ENCODE measurements at places on chromosomes 13 and 19. TPM values are rescaled to one million over a fixed set of nuclear protein-coding genes. Genes with fewer than 3 reads are reported as not detected.

GRCh38 chr13:98741741-98742435, 10.6 kb downstream of the SLC15A1 start:
- DNase-seq, result no peak

DNA sequence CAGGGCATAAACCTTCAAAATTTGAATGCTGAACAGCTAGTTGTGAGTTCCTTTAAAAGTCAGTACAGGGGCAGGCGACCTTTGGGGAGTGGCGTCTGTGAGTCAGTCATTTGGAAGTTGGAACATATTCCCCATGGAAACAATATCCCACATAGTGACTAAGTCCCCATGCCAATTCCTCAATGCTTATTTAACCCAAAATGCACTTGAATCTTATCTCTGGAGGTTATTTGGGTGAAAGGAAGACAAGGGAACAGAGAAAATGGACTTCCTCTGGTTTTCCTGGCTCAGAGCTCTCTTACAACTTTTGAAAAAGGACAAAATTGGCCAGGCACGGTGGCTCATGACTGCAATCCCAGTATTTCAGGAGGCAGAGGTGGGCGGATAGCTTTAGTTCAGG, 479.2 kb upstream of the NBEA start:
- peak; percentile 43 for DNase-seq

- peak; percentile 73 for DNase-seq
These were observed 25.2 kb upstream of the IGSF23 start for GRCh38 chr19:44587963-44588770.

DNA sequence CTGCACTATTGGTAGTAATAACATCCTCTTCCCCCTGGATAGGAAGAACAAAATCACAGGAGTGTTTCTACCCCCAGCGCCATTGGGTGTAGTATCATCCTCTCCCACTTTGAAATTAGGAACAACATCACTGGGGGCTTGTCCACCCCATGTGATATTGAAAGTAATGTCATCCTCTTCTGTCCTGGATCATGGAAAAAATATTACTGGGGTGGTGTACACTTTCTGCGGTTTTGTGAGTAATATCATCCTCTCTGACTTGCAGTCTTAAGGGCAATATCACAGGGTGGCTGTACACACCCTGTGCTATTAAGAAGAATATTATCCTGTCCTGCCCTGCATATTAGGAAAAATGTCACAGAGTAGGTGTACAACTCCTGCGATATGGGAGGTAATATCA, 4.9 kb upstream of the RGCC start:
- no peak for DNase-seq

- peak; percentile 31 for DNase-seq
These were observed 25.5 kb downstream of the AP2S1 start for GRCh38 chr19:46824890-46825730.

DNA sequence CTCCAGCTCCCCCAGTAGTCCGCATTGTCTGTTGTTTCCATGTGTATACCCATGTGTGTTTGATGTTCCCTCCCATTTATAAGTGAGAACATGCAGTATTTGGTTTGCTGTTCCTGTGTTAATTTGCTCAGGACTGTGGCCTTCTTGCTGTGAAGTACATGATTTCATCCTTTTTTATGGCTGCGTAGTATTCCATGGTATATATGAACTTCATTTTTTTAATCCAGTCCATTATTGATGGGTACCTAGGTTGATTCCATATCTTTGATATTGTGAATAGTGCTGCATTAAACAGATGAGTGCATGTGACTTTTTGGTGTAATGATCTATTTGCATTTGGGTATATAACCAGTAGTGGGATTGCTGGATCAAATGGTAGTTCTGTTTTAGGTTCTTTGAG, 175.2 kb downstream of the PDS5B start:
- no peak for DNase-seq

GRCh38 chr19:33763633-33764371, 32.9 kb upstream of the KCTD15 start:
- no peak for DNase-seq

DNA sequence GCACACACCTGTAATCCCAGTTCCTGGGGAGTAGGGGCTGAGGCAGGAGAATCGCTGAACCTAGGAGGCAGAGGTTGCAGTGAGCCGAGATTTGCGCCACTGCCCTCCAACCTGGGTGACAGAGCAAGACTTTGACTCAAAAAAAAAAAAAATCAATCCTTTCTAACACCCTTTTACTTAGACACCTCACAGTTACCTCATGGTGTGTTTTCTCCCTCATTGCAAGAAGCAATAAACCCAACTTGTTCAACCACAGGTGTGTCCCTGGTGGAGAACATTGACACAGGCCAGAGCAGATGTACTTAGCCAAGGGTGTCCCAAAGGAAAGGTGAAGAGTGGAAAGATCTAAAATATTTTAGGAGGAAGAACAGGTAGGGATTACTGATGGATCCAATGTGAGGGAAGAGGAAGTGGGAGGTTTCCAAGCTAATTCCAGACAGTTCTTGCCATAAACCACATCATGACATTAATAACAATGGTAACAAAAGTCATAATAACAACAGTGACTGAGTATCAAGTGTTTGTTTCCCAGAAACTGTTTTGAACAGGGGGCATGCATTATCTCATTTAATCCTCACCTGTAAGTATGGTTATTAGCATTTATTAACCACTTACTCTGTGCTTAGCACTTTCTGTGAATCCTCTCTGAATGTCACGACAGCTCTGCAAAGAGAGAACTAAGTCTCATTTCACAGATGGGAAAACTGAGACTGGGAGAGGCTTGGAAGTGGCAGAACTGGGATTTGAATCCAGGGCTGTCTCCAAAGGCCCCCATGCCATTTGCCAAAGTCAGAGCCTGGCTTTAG, 3.1 kb upstream of the LYPD3 start:
- DNase-seq, result no peak

GRCh38 chr19:45469945-45470761, 2.4 kb downstream of the FOSB start:
- DNase-seq, result no peak

DNA sequence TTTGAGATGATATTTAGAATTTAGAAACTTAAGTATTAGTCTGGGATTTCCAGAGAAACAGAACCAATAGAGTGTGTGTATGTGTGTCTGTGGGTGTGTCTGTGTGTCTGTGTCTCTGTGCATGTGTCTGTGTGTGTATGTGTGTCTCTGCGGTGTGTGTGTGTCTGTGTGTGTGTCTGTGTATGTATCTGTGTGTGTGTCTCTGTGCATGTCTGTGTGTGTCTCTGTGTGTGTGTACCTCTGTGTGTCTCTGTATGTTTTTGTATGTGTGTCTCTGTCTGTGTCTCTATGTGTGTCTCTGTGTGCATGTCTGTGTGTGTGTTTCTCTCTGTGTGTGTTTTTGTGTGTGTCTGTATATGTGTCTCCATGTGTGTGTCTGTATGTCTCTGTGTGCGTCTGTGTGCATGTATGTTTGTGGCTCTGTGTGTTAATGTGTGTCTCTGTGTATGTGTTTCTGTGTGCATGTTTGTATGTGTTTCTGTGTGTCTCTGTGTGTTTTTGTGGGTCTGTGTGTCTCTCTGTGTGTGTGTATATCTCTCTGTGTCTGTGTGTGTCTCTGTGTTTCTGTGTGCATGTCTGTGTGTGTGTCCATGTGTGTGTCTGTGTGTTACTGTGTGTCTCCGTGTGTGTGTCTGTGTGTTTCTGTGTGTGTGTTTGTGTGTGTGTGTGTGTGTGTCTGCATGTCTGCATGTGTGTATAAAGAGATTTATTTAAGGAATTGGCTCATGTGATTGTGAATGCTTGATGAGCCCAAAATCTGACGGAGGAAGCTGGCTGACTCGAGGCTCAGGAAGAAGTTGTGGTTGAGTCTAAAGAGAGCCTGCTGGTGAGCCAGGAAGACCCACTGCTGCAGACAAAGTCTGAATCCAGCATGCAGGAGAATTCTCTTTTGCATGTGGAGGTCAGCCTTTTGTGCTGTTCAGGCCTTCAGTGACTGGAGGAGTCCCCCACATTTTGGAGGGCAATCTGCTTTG, 22.2 kb downstream of the GPR42 start:
- no peak for DNase-seq

GPC5 gene
- 0.34 TPM for total RNA-seq

MRPL57 gene
- total RNA-seq, result 25.9 TPM

FLT3 gene
- not detected for total RNA-seq

IGFL1 gene
- total RNA-seq, result not detected

LILRA1 gene
- total RNA-seq, result not detected
